ENCODE measurements at places on chromosomes 5 and 9.

DNA sequence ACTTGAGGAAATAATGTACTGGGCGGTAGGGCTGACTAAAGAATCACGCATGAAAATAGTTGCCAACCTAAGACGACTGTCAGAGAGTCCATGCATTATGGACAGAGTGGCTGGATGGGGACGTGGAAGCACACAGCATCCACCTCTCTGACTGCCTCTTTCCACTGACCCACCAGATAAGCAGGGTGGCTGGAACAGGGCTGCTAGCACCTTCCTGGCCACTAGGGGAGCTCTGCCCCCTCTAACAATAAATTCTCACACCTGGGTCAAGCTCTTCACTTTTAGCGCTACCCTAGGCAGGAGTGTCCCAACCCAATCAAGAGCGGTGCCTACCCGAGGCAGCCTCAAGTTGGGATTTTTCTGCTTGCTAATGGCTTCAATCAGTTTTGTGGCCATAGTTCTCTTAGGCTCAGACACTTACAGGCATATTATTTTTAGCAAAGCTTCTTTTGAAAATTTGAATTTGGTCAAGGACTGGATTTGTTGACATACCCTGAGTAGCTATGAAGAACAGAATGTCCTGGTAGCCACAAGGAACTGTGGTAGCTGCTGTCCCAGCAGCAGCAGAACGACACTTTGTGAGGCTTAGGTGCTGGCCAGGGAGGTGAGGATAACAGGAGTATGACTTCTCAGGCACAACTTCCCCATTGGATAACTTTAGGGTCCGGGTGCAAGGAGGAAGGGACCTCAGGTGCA is 6.9 kb upstream of the TPM2 start:
- peak; percentile 65 for DNase-seq

- no peak for DNase-seq
Measured at GRCh38 chr5:132183723-132184122, 43.9 kb downstream of the P4HA2 start.

GRCh38 chr5:154010660-154011059 is 28.1 kb downstream of the FAM114A2 start:
- no peak for DNase-seq

DNA sequence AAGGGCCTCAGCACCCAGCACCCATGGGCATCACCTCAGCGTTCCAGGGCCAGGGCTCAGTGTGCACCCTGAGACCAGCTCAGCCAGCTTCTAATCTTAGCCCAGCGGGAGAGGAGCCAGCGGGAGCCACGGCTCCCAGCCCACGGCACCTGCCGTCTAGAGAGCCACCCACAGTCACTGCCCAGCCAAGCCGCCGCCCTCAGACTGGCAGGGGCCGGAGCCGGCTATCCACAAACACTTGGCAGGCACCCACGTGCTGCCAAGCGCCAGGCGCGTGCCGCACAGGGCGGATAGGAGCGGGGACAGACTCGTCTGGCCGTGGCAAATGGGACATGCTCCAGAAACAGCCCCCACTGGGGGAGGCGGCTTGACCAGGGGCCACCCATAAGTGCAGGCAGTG is 18.6 kb downstream of the BRD3 start:
- no peak for DNase-seq

DNA sequence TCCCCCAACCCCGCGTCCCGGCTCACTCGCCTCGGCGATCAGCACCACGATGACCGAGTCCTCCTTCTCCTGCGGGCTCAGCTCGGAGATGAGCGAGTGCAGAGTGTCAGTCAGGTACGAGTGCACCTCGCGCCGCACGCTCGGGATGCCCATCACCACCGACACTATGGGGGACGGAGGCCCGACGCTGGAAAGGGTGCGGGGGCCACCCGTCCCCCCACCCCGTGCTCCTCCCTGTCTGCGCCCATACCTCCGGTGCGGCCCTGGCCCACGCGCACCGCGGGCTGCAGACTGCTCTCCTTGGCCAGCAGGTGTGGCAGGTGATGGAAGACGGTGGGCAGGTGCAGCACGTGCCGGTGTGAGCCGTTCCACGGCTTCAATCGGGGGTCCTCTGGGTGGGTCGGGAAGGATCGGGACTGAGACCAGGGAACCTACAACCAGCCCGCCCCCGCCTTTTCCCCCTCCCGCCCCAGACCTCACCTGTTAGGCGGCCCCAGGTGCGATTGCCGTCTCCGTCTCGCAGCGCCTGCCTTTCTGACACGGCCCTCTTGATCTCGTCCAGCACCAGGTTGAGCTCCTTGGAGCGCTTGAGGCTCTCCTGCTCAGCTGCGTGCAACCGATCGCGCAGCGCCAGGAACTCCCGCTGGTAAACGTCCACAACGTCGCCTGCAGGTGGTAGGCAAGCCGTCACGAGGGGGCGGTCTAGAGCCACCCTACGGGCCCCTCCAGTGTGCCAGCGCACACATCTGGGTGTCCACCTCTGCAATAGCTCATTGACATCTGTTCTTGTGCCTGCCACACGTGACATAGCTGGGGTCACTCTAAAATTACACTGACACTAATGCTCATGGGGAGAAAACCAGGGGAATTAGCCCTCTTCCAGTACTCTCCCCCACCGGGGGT is 5.1 kb downstream of the MGAT4B start:
- no peak for DNase-seq

GRCh38 chr5:83156001-83156400 is 78.7 kb downstream of the XRCC4 start:
- no peak for DNase-seq

DNA sequence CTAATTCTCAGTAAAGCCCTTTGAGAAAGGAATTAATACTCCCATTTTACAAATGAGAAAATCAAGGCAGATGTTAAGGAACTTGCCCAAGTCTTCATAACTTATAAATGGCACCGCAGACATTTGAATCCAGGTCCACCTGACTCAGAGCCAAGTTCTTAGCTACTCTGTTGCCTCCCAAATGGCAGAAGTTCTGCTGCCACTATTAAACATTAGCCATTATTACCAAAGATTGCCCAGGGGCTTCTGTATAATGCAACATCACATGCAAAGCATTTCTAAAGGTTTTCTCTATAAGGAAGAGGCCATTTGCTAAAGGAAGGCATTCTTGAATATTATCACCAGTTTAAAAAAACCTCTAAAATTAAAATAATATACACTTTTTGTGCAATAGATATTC is 28.3 kb downstream of the TPD52L3 start:
- no peak for DNase-seq

DNA sequence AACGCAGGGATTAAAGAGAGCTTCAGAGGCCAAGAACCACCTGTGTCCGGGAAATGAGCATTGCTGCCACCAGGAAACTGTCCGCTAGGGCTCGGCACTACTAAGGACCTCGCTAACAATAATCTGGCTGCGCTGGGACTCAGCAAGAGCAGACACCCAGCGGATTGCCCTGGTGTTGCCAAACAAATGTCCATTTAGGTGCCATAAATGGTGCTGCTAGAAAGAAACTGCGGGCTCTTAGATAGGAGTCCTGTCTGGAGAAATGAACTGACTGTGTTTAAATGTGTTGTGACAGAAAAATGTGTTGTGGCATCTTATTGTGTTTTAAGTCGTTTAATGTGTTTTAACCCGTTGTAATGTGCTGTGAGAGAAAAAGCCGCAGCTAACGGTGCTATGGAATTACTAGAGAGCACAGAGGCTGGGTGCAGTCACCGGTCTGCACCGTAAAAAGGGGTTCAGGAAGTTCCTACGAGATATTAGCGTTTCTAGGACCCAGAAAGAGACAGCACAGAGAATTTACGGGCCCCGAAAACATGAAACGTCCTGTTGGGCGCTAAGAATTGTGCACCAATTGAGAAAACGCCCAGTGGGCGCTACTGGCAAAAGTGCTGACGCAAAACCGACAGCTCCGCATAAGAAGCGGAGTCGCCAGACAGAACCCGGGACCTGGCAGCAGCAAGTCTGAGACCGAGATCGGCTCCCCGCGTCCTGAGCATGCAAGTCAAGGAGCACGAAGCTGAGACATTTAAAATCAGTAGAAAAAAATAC is 90.6 kb downstream of the ANXA2R start:
- DNase-seq = no peak

DNA sequence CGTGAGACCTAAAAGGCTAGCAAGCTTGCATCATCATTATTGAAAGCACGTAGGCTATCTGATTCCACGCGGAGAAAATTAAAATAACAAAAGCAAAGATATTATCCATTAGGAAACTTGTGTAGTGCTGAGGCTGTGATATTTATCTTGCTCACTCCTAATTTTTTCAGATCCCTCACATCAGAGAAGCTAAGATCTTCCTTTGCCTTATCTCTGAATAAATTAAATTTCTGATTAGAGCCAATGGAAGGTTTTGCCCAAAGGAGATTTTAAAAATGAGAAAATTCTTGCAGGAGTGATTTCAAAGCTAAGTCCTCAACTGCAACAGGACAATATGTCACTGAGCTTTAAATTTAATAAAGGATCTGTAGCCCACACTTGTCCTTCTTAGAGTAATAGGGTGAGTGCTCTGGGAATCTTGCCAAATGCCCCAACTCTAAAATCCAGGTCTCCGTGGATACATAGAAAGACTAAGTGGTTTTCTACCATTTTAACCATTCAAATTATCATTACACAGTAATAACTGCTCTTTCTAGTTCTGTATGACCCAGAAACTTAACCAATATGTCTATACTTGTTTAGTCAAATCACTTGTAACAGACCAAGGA is 295.0 kb downstream of the CAAP1 start:
- no peak for DNase-seq

GRCh38 chr5:176629853-176630680 is at the start of the genes EIF4E1B and SNCB:
Gene EIF4E1B (plus strand): TSS chr5:176630675. CDS start chr5:176642788, 12,113 bp downstream.
Gene SNCB (minus strand): TSS chr5:176630534. CDS start chr5:176629654, 880 bp downstream.
- no peak for DNase-seq

- peak; percentile 60 for DNase-seq
Measured at GRCh38 chr5:18393565-18394442, 759.5 kb downstream of the TAF11L14 start.

DNA sequence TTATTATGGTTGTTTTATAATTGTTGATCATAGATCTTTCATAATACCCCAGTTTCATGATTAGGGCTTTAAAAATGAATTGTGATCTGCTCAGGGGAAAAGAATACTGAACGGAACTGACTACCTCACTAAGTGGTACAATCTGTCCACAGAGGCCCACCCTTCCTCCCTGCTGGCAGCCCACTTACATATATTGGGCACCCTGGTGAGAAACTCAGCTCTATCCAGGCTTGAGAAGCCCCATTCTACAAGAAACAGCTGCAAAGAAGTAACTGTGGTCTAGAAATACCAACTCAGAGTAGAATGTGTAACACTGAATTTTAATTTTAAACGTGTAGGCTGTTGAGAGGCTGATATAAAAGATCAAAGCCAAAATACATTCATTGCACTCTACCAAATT is 46.9 kb downstream of the TSSK1B start:
- no peak for DNase-seq

- DNase-seq = no peak
Measured at GRCh38 chr9:109811876-109812275, 31.9 kb downstream of the PALM2AKAP2 start.

- no peak for DNase-seq
Measured at GRCh38 chr5:96312383-96312782, 120.7 kb downstream of the PCSK1 start.

GRCh38 chr9:126587187-126588185 is 26.2 kb upstream of the LMX1B start:
- DNase-seq = no peak

- DNase-seq = peak; percentile 94
Measured at GRCh38 chr9:124659099-124659659, 111.9 kb downstream of the NR6A1 start.

- DNase-seq = no peak
Measured at GRCh38 chr5:6163913-6164312, 214.4 kb downstream of the MED10 start.

DNA sequence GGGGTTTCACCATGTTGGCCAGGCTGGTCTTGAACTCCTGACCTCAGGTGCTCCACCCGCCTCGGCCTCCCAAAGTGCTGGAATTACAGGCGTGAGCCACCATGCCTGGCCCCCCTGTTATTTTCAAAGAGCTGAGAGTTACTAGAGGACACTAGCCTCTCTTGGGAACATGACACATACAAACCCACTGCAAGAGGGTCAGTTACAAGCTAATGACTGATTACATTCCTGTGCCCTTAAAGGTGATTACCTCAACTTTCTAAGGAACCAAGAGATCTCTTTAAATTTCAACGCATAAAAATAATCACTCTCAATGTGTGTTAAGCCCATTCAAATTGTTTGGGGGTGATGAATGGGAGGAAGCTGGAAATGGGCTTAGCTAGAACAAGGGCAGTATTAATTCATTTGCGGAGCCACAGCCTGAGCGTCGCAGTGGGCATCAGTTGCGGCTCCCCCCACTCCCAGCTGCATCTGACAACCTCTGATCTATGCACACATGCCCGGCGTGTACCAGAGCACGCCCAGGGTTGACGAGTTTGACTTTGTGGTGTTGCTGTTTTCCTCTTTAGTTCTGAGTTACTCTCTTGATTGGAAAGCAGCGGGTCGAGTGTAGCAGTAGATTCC is 146.9 kb downstream of the GOLPH3 start:
- no peak for DNase-seq

DNA sequence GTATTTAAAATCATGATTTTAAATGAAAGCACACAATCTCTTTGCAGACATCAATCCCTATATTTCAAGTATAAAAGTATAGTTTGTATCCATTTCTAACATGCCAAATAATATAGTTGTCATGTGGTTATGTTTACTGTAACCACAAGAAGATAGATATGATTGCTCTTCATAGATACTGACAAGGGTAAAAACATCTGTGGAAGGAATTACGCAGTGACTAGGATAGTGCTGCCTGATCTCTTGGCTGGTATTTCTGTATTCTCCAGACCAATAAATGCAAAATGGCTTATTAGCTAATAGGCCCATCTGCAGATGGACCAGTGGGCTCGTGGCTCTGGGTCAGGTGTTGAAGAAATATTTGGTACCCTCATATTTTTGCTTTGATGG is 34.9 kb upstream of the FBN2 start:
- DNase-seq = no peak

GRCh38 chr9:136642439-136642921 is 20.2 kb upstream of the EGFL7 start:
- no peak for DNase-seq

- no peak for DNase-seq
Measured at GRCh38 chr5:96377167-96377566, 55.9 kb downstream of the PCSK1 start.

GRCh38 chr5:144944936-144945335 is 774.3 kb downstream of the KCTD16 start:
- DNase-seq = no peak

- no peak for DNase-seq
Measured at GRCh38 chr5:133938929-133939328, 29.5 kb downstream of the C5orf15 start.

DNA sequence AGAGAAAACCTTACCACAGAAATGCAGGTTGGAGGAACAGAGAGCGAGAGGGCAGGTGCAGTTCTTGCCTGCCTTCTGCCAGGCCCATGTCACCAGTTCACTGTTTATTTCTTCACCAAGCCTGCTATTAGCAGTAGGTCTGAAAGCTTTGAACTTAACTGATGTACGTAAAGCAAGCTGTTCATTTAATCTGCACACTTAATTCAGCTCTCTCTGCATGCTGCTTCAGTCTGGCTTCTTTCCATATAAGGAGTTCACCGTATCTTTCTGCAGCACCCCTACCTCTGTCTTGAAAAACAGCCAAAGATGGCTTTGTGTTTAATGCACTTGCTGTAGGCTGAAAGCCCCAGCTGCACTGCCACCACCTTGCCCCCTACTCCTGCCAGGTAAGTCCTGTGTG is 205.1 kb downstream of the RAB3C start:
- no peak for DNase-seq
